ENCODE measurements at places on chromosomes 11 and 22.
A peak's percentile ranks its signal among the peaks of the same experiment; 100 is the strongest.

- no peak for DNase-seq
Measured at GRCh38 chr22:31753005-31753633, 700 bp upstream of the DEPDC5 start.

- no peak for DNase-seq
Measured at GRCh38 chr11:73564903-73565302, 33.0 kb downstream of the FAM168A start.

- DNase-seq: no peak
Measured at GRCh38 chr11:126997641-126998040, 2.9 kb downstream of the KIRREL3 start.

GRCh38 chr11:440065-441042, 1.5 kb downstream of the ANO9 start:
- DNase-seq: peak; percentile 49

- DNase-seq: no peak
Measured at GRCh38 chr11:134065381-134065780, 3.5 kb upstream of the JAM3 start.

GRCh38 chr11:12430351-12430750, 53.0 kb downstream of the PARVA start:
- DNase-seq: peak; percentile 72

All from cardiac fibroblast (primary cell).